ENCODE measurements at places on chromosomes 2 and 18.

GRCh38 chr2:147386284-147386683 is 458.5 kb upstream of the ACVR2A start:
- DNase-seq = no peak

DNA sequence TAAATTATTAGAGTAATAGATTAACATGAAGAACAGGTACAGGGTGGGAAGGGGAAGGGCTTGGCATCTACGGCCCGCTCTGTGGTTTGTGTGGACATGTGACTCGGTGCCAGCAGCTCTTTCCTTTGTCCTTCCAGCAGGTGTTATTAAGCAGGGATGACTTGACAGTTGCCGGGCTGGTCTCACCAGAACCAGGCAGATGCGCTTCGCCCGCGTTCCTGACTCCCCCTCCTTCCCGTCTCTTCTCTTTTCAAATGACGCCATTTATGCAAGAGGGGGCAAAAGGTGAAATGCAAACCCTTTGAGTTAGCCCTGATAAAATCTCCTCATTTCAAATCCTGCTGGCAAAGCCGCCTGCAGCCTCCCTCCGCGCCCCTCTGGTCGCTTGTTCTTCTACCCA is 38.9 kb upstream of the MGAT4A start:
- no peak for DNase-seq

- DNase-seq = no peak
These were observed 820 bp downstream of the MTCL1 start for GRCh38 chr18:8705961-8706790.

DNA sequence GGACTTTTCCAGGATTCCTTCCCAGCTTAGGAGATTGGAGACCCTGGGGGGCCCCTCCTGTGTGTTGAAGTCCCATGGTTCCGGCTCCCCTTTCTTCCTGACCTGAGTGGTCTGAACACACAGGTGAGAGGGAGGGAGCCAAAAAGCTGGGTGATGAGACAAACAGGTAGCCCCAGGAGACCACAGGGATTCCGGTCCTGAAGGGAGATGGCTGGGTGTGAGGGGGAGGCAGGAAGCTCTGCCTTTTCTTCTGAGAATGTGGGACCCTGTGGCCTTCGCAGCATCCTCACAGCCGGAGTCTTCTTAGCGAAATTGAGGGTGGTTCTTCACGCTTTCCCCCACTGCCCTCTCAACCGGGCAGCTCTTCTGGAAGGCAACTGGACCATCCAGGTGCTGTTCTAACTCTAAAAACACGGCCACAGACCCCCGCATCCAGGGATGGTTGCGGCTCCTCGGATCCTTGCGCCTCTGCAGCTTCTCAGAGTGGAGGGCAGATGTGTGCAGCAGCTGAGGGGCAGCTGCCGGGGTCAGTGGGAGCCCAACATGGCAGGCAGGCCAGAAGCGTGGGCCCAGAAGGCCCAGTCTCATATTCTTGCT is 4.4 kb downstream of the SLC66A3 start:
- DNase-seq = no peak

DNA sequence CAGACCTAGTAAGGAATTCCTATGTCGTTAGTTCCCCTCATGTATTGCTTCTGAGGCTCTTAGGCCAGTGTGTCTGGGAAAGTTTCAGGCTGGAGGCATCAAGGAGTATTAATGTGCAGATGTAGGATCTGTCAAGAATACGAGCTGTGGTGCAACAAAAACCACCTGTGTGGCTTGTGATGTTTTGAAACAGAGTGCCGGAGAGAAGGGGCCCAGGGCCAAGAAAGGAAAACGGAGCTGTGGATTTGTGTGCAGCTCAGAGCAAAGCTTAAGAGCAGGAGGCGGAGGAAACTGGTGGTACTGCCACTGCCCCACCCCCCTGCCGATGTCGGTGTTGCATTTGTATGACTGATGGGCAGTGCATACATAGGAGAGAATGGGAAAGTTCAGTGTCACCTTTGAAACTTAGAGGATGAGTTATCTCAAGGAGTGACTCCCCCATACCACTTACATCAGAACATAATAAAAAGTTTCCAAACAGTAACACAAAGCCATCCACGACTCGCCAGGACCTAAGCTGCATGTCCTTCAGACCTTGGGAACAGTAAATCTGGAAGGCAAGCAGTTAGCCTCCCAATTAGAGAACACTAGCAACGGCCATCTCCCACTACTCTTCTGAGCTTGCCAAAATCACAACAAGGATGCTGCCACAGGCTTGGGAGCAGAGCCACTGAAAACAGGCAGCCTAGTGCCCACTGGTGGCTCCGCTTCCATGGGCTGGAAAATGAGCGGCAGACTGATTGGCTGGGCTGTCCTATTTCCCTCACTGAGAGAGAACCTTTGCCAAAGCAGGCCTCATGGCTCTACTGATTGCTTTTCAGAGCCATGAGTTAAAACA is 152.7 kb upstream of the NT5C1B start:
- no peak for DNase-seq

DNA sequence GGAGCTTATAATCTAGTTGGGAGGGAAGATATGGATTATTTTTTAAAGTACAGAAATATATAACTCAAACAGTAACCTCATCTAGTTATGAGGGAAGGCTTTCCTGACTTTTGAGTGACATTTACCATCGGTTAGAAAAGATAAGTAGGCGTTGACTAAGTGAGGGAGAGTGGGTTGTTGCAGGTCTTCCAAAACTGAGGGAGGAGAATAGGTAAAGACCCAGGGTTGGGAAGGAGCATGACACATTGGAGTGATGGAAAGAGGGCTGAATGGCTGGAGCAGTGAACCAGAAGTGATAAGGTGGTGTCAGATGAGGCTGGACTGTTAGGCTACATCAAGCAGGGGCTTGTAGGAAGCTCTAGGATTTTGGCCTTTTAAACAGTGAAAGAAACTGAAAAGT is 10.6 kb upstream of the NUP35 start:
- no peak for DNase-seq

GRCh38 chr2:234997389-234997788 is 45.6 kb downstream of the SH3BP4 start:
- no peak for DNase-seq

DNA sequence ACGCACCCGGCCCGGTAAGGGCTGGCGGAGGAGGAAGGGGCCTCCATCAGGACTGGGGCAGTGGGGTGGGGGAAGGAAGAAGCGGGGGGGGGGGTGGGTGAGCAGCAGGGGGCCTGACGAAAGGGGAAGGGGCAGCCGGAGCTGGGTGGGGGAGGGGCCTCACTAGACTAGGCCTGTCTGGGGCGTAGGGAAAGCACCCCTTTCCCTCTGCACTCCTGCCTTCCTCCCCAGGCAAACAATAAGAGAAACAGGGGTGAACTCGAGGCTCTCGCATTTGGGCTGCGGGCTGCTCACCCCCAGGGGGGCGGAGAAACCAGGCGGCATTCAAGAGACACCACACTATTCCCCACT is 82.7 kb upstream of the POMC start:
- DNase-seq = no peak

- no peak for DNase-seq
These were observed 113.7 kb upstream of the NCK2 start for GRCh38 chr2:105631011-105631410.
